ENCODE measurements at places on chromosomes 7 and 10.

GRCh38 chr10:97612386-97612785, 20.9 kb downstream of the MORN4 start:
- DNase-seq: no peak

GRCh38 chr7:151261529-151261928, 13.0 kb upstream of the SMARCD3 start:
- no peak for DNase-seq

- peak; percentile 10 for DNase-seq
Measured at GRCh38 chr10:30059209-30060107, at the start of gene JCAD. JCAD (minus strand) TSS chr10:30059586; CDS start chr10:30047812, 11,774 bp downstream.

DNA sequence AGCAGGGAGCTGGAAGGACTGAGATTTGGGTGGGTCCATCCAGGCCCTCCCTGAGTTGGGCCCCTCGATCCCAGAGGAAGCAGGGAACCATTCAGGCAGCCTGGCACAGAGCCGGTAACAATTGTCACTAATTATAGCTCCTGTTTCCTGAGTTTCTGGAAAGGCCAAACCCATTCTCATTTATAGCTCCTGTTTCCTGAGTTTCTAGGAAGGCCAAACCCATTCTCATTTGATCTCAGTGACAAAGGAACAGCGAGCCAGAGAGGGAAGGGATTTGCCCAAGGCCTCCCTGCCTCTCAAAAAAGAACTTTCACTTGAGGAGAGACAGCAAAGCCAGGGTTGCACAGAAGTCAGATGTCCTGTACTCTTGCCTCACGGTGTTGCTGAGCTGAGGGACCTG, 521.9 kb downstream of the TYW1 start:
- no peak for DNase-seq

DNA sequence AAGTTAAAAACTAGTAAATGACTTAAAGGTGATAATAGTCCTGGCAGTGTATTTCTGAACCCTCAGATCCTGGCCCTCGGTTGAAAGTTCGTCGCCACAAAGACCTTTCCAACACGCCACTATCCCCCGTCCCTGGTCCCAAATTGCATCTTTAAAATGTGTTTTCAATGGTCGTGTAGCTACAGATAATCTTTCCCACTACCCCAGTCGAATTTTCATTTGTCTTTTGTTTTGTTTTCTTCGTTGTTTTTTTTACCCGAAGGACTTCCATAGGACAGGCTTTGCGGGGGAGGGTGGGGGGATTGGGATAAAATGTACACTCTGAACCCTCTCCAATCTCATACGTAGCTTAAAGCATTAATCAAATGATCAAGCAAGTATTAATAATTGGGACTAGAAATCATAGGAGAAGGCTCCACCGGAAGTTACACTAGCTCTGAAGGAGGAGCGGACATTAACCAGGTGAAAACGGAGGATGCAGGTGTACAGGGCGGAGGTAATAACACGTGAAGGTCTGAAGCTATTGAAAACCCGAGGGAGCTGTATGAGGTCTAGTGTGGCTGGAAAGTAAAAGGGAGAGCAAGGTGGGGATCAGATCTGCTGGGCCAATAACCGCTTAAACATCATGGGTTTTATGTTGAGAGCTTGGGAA, 32.8 kb upstream of the PHF14 start:
- DNase-seq: no peak

DNA sequence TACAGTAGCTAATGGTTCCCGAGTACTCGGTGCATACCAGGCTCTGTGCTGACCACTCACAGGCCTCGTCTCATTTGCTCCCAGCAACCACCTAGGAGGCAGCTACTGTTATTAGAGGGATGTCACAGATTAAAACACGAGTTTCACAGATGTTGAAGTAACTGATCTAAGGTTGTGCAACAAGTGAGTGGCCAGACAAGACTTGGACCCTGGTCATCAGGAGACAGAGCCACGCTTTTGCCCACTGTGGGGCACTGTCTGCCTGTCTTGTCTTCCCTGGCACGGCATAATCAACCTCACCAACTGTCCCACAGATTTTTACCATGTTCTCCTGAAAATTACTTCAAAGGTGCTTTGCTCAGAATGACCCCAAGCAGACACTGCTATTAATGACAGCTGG, 111.6 kb upstream of the HABP2 start:
- no peak for DNase-seq

- no peak for DNase-seq
Measured at GRCh38 chr7:55548295-55548731, 24.0 kb downstream of the VOPP1 start.

- DNase-seq: no peak
Measured at GRCh38 chr10:106952033-106952432, 212.5 kb downstream of the SORCS1 start.

- DNase-seq: no peak
Measured at GRCh38 chr7:31850601-31851000, 163.6 kb downstream of the PPP1R17 start.

- no peak for DNase-seq
Measured at GRCh38 chr10:20835335-20835734, 61.8 kb downstream of the NEBL start.

DNA sequence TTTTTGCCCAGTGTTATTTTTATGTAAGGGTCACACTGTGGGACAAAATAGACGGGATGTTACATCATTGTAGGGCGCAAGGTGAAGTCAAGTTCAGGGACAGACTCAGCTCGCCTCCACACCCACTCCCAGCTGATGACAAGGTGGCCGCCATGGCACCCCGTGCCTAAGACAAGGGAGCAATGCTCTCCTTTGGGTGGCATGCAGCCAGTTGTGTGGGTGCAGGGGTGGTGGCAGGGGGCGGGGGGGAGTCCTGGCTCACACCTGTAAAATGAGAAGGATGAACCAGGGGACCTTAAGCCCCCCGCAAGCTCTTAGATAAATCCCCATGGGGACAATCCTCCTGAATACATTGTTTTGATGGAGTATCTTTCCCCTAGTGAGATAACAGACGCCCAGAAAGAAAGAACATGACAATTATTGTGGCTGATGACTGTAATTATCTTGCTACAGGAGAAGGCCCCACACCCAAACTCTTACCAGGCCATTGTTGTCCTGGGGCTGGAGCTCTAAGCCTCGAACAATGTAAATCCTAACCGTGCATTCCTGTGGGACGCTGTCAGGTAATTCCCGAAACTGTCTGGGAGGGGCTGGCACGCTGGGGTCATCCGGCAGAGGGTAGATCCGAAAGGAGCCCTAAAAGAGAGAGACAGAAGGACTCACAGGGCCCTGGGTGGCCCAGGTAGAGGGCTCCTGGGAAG, 148.7 kb downstream of the MYOF start:
- no peak for DNase-seq

DNA sequence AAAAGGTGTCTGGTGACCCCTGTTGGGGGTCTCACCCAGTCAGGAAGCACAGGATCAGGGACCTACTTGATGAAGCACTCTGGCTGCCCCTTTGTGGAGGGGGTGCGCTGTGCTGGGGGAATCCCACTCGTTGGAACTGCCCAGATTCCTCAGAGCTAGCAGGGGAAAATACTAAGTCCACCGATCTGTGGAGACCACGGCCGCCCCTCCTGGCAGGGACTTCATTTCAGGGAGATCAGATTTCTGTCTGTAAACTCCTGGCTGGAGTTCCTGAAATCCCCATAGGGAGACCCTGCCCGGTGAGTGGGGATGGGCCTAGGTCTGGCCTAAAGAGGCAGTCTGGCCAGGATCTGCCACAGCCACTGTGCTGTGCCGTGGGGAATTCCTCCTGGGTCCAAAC, 79.3 kb upstream of the ADCY1 start:
- no peak for DNase-seq

DNA sequence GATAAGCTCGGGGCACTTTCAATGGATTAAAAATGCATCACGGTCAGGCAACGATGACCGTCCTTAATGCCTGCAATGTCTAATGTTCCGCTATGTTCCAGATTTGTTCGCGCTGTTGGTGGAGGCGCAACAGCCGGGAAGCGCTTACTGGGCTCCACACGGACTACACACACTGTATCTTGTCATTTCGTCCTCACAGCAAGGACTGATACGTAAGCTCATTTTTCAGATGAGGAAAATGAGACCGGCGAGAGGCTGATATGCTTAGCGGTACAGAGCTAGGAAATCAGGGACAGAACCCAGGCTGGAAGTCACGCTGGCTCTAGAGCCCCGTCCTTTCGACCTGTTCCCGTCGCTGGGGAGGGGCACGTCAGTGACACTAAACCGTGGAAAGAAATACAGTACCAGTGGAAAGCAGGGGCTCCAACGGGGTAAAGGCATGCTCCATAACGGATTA, 670 bp downstream of the TPK1 start:
- no peak for DNase-seq

DNA sequence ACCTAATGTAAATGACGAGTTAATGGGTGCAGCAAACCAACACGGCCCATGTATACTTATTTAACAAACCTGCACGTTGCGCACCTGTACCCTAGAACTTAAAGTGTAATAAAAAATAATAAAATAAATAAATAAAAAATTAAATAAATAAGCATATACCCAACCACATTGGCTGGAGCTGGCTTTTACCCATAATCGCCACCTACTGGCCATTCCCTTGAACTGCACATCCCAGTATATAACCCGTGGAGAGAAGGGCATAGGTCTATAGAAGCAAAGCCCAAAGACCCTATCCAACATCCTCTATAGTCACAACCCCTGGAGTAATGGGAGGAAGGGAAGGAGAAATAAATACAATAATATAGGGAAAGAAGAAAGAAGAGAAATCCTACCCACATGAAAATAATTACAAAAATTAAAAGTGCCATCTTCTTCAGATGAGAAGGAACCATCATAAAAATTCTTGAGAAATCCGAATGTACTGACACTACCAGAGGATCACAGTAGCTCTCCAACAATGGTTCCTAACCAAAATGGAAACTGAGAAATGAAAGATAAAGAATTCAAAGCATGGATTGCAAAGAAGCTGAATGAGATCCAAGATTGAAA, 65.6 kb downstream of the TWIST1 start:
- no peak for DNase-seq

- no peak for DNase-seq
Measured at GRCh38 chr10:3652886-3653285, 132.1 kb downstream of the KLF6 start.

GRCh38 chr10:132110111-132110521, 44.4 kb downstream of the JAKMIP3 start:
- no peak for DNase-seq

DNA sequence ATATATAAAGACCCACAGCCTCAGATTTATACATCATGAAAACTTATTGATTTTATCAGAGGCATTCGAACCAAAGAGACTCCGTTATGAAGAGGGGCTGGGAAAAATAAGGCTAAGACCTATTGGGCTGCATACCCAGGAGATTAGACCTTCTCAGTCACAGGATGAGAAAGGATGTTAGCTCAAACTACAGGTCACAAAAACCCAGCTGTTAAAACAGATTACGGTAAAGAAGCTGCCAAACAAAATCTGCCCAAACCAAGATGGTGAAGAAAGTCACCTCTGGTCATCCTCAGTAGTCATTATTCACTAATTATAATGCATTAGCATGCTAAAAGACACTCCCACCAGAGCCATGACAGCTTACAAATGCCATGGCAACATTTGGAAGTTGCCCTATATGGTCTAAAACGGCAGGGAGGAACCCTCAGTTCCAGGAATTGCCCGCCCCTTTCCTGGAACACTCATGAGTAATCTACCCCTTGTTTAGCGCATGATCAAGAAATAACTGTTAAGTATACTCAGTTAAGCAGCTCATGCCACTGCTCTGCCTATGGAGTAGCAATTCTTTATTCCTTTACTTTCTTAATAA, 362.5 kb upstream of the PCDH15 start:
- DNase-seq: no peak

DNA sequence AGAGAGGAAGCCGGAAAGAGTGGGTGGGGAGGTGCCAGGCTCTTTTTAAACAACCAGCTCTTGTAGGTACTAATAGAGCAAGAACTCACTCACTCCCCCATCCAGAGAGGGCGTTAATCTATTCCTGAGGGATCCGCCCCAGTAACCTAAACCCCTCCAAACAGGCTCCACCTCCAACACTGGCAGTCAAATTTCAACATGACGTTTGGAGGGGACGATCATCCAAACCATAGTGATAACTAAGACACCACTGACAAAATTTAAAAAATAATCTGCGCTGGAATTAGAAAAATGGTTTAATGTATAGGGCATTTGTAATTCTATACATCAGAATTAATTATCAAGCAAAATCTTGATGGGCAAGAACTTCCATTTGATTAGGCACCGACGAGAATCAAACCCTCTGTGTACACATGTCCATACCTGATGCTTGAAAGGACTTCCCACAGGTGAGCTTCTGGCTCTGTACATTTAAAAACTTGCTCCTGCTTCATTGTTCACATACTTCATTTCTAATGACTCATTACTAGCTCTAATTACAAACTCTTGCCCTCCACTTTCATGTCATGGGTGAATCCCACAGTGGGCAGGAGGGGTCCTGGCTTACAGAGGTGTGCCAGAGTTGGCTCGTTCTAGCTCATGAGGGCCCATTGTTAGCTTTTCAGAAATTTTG, 20.6 kb upstream of the KDM7A start:
- no peak for DNase-seq

GRCh38 chr7:40786909-40787308, 652.1 kb downstream of the SUGCT start:
- no peak for DNase-seq

DNA sequence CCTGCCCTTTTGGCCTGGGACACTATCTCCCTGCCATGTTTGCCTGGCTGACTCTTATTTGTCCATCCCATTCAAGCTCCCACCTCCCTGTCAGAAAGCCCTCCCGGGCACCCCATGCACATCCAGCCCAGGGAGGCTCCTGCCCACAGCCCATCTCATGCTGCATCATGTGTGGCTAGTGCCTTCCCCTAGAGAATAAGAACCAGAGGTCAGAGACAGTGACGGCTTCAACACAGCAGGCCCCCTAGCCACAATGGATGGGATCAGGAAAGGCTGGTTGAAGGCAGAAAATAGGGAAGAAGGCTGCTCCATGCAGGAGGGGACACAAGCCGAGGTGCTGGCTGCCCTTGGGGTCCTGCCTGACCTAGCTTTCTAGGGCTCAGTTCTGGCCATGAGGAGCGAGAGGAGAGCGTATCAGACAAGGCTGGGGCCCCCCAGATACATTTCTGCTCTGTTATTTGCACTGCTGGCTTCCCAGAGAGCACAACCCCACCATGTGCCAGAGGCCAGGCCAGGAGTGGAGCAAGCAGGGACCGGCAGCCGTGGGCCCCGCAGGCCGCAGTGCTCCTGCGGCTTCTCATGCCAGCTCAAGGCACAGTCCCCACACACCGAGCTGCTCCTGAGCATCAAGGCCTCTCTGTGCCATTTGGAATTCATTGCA, 161.1 kb upstream of the ZMIZ1 start:
- DNase-seq: no peak

- DNase-seq: no peak
Measured at GRCh38 chr7:97601931-97602457, 129.9 kb upstream of the TAC1 start.

DNA sequence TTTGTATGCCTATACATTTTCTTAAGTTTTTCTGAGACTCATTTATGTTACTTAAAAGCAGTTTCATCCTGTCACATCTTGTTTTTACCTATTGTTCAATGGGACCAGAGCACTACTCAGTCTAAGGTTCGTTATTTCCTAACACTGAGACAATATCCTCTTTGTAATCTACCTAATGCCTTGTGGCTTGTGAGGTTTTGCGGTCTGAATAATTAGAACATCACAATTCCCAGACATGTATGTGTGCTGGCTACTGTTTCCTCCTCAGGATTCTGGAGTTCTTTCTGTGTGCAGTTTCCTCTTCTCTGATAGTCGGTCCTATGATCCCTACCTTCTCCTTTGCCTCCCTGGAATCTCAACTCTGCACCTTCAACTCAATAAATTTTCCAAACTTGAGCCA, 620.2 kb downstream of the ANKRD7 start:
- no peak for DNase-seq

Data from GOT3 (cell line).